Brain microvascular endothelial cell (primary cell): ENCODE measurements at places on chromosomes 1 and 21.
A peak's percentile ranks its signal among the peaks of the same experiment; 100 is the strongest.

DNA sequence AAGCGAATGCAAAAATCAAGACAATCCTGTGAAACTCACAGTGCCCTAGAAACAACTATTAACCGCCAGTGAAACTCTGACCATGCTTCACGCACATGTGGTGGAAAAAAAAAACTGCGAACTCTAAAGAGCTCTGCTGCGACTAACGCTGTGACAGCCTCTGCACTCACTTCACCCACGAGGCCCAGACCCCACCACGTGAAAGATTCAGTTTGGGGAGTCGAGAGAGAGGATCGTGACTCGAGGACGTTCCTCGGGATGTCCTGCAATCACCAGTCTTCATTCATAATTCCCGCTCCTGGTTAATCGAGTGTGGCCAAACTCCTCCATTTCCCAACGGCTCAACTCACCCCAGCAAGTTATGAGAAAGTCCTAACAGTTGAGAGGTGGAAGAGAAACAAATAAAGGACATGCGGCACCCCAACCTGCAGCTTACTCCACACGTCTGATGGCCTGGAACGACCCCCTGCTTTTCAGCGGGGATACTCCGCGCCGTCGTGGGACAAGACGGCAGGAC lies 1.1 kb downstream of the SERBP1 start:
- DNase-seq = no peak

- no peak for DNase-seq
These were observed 14.3 kb downstream of the IER5 start for GRCh38 chr1:181102841-181103240.

DNA sequence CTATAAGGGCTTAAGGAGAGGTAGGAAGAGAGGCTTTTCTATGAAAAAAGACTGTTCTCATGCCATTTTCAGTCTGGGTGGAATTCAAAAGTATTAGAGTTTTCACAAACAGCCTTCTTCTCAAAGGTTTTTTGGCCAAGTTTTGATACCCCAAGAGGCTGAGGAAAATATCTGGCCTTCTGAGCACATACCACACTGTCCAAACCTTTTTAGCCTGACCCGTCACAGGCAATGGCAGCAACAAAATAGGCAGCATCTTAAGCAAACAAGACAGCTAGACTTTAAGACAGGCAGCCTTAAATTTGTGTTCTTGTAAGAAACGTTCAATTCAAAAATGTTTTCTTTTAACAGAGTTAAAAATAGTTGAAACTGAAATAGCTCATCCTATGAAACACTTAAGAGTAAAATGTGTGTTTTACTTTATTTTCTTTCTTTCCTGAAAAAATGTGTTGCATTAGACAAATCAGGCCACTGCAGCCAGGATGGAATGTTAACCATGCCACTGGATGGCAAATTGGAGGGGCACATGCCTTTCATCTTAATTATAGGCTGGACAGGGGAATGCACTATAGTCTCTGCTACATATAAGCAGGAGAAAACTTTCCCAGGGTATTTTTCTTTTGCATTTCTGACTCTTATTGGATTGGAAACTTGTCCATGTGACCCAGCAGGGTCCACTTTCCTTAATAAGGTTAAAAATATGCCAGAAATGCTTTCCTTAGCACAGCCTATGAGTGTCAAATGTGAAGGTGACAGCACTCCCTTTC lies 315.0 kb downstream of the TGFB2 start:
- DNase-seq = peak; percentile 42

DNA sequence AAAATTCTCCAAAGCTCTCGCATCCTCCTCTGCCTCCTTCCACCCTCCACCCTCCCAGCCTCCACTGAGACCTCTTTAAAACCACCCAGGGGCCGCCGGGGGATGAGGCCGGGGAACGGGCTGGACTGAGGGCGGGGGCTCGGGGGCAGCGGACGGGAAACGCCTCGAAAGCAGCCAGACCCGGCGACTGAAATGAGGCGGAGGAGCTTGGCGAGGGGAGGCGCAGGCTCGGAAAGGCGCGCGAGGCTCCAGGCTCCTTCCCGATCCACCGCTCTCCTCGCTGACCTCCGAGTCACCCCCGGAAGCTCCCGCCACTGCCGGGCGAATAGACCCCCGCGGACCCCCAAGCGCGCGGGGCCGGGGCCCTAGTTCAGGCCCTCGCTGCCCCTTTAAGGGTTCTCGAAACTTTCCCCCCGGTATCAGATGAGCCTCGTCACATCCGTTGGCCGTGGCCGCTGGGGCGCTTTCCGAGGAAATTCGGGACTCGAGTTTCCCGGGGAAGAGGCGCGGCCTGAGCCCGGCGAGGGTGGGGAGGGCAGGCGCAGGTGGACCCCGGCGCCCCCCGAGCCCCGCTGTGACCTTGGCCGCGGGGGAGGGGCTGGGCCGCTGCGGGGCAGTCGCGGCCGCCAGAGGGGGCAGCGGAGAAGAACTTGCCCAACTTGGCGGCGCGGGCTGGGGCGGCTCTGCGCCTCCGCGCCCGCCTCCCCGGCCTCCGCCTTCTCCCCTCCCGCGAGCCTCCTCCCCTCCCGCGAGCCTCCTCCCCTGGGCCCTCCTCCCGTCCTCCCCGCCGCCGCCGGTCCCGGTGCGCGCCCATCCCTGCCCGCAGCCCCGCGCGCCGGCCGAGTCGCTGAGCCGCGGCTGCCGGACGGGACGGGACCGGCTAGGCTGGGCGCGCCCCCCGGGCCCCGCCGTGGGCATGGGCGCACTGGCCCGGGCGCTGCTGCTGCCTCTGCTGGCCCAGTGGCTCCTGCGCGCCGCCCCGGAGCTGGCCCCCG lies at the start of gene BACE2:
Gene BACE2, plus strand, starts transcription at position 813 of the 995 bp plus-strand sequence. Its CDS starts 104 bp downstream, at position 917.
- DNase-seq = peak; percentile 33

- no peak for DNase-seq
These were observed 73.6 kb downstream of the GNG12 start for GRCh38 chr1:67759692-67760029.

DNA sequence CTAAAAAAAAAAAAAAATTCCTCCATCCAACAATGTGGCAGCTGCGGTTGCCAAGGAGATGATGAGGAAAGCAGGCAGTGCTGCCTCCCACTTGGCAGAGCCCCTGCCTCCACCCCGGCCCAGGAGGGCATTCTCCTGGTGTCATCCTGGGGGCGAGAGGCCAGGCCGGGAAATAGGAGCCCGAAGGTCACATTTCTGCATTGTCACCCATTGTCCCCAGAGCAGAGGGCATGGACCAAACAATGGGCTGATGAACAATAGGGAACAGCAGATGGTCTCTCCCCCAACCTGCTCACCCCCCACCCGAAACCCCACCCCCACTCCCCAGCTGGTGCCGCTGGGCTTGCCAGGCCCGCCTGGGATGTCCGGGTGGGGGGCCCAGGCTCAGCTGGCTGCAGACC lies 37.3 kb downstream of the CAMK2N1 start:
- DNase-seq = no peak

DNA sequence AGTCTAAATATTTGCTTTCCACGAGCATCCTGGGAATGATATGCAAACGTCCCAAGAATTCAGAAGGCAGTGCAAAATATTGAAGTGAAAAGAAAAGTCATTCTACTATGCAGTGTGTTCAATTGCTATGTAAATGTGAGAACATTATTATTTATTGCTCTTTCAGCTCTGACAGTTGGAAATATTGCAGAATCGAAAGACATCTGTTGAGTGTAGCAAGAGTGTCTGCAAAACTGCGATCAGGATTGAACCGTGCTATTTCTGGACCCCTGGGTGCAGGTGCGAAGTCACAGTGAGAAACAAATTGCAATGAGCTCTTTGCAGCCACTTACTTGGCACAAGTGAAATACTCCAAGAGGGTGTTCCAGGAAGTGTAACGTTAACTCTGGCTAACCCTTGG lies 566.4 kb downstream of the AJAP1 start:
- DNase-seq = no peak

GRCh38 chr1:186220067-186220466 lies 155.0 kb downstream of the TPR start:
- no peak for DNase-seq

DNA sequence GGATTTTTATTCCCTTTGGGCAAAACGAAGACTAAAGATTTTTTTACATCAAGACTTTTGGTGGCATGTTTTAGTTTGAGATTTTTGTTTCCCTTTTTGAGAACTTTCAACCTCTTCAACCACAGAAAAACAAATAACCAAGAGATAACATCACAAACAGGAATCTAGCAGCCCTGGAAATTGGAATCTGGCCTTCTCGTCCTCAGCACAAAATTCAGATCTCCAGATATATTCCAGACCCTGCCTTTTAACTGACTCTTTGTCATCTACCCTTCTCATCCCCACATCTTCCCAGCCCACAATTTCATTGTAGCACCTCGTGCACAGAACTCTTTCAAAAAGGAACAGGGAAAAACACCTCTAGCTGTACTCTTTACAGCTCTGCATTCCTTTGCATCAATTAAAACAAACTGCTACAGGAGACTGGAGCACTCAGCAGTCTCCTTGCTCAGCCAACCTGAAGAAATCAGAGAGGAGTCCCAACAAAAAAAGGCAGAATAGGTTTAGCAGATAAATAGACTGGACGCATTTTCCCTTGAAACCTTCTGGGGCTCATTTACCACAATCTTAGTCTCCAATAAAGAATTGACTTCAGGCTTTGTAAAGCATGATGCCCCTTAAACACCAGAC lies 251.0 kb downstream of the TTLL7 start:
- DNase-seq = no peak

GRCh38 chr1:15358565-15359133 lies 51.0 kb upstream of the EFHD2 start:
- no peak for DNase-seq

DNA sequence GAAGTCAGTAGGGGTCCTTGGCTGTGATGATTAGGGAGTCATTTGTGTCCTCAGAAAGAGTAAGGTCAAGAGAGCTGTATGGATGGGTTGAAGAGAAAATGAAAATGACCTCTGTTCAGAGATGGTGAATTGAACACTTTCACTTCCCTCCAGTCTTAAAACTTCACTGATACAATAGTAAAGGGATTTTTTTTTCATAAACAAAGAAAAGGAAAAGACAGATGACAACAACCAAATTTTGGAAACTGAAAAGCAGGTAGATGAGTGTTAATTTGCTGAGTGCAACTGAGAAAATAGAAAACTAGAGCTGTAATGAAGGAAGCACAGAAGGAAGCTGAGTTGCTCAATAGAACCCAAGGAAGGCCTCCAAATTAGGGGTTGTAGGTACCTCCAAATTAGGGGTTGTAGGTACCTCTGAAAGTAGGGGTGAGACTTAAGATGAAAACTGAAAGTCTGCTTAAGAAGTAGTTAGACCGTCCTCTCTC lies 14.8 kb upstream of the S1PR1 start:
- DNase-seq = no peak

GRCh38 chr1:16153999-16154673 lies 1.7 kb downstream of the EPHA2 start:
- no peak for DNase-seq

DNA sequence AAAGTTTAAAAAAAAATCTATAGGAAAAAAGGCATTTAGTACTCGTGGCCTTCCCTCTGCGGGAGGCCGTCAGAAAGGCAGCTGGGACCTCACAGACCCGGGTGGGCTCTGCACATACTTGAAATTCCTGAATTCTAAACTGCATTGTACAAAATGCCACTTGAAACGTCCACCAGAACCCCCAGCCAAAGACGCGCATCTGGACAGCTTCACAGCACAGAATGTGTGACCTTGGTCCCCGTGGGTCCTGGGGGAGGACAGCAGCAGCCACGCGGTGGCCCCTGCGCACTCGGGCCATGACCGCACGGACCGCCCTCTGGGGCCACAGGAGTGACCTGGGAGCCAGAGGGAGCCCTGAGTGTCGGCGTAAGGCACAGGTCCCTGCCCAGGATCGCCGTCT lies 20.6 kb upstream of the MRPS14 start:
- no peak for DNase-seq

- no peak for DNase-seq
These were observed 26.4 kb downstream of the SORT1 start for GRCh38 chr1:109371341-109371739.
